ENCODE measurements at places on chromosomes 2 and 18.

GRCh38 chr18:39414009-39414700, 1848.6 kb upstream of the CELF4 start:
- no peak for DNase-seq

- DNase-seq: no peak
Observed at GRCh38 chr2:191264647-191265081, 19.5 kb downstream of the MYO1B start.

DNA sequence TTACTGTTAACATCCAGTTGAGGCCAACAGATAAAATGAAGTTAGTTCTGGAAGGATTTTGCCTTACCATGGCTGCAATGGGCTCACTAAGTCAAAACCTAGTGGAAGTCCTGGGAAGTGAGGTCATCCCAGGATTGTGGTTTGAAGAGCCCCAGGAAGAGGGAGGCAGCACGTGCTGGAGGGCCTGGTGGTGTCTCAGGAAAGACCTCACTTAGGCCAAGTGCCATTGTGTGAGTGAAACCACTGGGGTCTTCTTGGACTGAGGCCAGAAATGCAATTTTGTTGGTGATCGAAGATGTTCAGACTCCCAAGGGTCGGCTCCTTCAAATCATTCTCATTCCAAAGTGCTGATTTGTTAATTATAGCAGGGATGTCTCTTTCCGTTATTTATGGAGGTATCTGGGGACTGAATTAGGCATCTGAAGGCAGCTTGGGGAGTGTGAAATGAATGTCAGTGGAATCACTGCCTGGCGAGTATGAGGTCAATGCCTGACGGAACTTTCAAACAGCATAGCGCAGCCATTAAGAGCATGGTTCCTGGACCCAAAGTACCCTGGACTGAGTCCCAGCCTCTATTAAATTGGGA, 60.0 kb downstream of the IL1R2 start:
- DNase-seq: no peak

DNA sequence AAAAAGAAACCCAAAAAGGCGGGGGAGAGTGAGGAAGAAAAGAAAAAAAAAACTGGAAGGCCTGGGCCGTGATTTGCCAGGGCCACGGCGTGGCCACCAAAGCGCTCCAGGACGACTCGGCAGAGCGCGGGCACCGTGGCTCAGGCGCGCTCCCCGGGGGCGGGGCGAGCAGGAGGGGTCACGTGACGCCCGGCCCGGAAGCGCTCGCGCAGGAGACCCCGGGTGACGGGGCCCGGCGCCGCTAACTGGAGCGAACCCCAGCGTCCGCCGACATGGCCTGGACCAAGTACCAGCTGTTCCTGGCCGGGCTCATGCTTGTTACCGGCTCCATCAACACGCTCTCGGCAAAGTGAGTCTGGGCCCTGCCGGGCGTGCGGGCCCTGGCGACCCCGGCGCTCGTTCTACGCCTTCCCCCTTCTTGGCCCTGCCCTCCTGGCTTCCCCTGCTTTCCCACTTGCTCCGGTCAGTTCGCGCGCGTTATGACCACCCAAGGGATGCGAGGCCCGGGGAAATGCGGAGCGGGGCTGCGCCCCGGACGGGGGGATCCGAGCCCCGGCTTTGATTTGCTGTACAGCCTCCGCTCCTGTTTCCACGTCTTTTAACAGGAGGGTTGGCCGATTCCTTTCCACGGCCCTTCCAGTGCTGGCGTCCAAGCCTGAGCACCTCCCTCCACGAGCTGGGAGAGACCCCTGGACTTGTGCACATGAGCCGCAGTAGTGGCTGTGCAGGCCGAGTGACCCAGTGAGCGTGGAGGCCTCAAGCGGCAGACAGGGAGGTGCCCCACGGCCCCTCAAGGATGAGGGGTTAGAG, at the start of gene SLC35F6:
SLC35F6 (plus strand) TSS at position 207 of the 810 bp plus-strand sequence; CDS start at position 273, 66 bp downstream.
- DNase-seq: peak; percentile 82

GRCh38 chr2:32680942-32681341, 53.1 kb downstream of the TTC27 start:
- DNase-seq: no peak

GRCh38 chr2:241205086-241205485, 16.6 kb downstream of the ANO7 start:
- no peak for DNase-seq

- DNase-seq: no peak
Observed at GRCh38 chr2:18991177-18992168, 366.9 kb downstream of the OSR1 start.

- DNase-seq: no peak
Observed at GRCh38 chr18:44957025-44957424, 276.3 kb downstream of the SETBP1 start.

GRCh38 chr2:86037141-86037794, 68.4 kb downstream of the POLR1A start:
- no peak for DNase-seq

GRCh38 chr2:174356347-174356746, 21.6 kb downstream of the SP9 start:
- DNase-seq: no peak

DNA sequence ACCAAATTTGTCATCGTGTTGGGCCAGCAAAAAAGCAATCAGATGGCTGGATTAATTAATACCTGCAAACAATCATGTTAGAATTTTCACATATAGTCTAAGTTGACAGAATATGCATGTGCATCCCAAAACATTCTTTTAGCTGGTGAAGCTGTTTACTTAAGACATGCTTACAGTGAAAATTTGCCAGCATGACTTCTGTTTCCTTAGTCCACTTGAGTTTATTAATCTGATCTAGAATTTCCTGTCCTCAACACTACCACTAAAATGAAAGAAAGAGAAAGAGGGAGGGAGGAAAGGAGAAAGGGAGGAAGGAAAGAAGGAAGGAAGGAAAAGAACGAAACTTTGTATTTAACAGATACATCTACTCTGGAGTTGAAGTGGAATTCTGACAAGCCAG, 2109.9 kb upstream of the PIK3C3 start:
- DNase-seq: no peak

- no peak for DNase-seq
Observed at GRCh38 chr2:127254386-127254981, 34.4 kb upstream of the CYP27C1 start.

DNA sequence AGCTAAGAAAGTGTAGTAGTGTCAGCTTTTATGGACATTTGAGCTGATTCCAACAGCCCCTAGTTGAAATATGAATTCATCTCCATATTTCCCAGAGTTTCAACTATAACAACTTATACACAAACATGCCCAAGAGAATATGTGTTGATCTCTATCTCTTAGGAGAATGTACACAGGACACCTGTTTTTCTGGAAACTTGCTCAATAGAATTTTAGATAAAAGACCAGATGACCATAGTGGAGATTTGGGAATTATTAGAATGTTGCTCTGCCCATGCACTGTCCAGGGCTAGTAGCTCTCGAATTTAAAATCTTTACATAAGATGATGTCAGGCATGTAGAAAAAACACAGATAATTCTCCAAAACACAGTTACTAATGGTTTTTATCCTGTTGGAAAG, 162.3 kb upstream of the VRK2 start:
- DNase-seq: no peak

DNA sequence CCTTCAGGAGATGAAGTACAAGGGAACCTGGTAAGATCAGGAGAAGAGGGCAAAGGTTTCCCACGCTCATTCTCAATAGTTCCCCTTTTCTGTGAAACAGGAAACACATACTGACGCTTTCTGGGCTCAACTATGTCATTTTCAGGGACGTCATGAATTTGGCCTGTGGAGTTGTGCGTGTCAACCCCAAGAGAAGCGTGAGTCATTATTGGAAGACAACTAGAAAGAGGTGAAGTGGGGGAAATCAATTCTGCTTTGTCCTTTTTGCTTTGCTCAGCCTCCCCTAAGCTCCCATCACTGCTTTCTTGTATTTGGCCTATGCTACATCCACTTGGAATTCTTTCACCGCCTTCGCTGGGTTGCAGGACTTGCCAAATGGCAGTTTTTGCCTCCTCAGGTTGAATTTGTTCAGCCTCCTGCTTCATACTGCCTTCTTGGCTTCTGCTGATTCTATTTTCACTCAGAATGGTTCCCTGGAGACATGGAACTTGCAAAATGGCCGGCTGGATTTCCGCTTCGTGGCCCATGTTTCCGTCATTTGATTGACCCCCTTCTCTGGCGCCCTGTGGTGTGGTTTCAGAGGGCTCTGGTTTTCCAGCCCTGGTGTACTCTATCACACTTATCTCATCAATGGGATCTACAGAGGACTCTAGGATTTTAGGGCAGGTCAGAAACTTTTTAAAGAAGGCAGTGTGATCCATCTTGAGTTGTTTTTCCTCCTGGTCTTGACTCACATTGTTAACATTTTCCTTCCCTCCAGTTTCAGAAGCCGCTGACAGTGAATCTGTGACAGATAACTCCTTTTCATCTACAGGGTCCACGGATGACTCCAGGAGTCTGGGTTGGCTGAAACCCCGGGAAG, 93.3 kb downstream of the ALPK2 start:
- no peak for DNase-seq

DNA sequence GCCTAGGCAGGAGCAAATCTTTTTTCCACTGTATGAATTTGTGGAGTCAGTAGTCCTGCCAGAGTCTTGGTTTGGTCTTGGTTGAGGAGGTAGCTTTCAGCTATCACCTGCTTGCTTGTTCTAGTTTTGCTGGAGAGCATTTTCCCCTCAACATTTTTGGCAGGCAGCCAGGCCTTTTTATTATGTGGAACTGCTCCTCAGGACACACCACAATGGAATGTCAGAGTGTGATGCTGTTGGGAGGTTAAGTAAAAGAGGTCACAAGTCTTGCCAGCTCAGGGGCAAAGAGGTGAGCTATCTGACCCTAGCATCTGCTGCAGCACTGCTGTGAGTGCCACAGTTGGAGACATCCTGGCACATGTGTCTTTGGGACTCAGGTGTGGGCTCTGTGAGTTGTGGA, 258.0 kb downstream of the CNTNAP5 start:
- no peak for DNase-seq

DNA sequence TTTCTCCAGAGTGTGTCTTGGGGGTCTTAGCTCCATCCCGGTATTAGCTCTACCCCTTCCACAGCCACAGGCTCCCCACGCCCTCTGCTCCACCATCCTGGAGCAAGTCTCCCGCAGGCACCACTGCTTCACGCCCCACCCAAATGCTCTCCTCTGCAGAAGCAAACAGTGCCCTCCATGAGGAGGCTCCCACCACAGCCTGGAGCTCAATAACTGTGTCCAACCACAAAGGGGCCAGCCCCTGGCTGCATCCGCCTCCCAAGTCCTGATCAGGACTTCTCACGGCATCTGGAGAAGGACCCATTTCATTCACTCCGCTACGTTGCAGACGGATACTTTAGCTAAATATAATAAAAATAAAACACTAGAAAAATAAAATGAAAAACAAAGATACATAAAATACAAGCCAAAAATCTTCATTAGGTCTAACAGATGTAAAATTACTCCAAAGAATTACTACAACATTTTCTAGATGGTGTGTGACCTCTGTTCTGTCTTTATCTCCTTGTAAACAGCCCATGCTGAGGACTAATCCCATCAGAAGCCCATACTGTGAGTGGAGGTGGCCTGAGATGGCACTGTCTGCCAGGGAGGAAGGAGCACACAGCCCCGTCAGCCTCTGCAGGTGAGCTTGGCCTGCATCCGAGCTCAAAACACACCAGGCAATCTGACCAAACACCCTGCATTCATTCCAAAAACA, 210.8 kb upstream of the RAB6C start:
- no peak for DNase-seq

DNA sequence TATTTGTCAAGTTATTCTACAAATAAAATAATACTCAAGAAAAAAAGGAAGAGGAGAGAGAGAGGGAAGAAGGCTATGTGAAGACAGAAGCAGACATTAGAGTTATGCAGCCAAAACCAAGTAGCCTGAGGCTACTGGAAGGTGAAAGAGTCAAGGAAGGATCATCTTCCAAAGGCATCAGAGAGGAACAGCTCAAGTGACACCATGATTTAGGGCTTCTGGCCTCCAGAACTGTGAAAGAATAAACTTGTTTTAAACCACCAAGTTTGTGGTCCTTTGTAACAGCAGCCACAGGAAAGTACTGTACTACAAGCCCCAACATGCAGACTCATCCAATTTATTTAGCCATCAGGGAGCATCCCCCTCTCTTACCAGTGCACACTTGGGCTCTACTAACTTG, 788.5 kb upstream of the LRRTM1 start:
- no peak for DNase-seq

DNA sequence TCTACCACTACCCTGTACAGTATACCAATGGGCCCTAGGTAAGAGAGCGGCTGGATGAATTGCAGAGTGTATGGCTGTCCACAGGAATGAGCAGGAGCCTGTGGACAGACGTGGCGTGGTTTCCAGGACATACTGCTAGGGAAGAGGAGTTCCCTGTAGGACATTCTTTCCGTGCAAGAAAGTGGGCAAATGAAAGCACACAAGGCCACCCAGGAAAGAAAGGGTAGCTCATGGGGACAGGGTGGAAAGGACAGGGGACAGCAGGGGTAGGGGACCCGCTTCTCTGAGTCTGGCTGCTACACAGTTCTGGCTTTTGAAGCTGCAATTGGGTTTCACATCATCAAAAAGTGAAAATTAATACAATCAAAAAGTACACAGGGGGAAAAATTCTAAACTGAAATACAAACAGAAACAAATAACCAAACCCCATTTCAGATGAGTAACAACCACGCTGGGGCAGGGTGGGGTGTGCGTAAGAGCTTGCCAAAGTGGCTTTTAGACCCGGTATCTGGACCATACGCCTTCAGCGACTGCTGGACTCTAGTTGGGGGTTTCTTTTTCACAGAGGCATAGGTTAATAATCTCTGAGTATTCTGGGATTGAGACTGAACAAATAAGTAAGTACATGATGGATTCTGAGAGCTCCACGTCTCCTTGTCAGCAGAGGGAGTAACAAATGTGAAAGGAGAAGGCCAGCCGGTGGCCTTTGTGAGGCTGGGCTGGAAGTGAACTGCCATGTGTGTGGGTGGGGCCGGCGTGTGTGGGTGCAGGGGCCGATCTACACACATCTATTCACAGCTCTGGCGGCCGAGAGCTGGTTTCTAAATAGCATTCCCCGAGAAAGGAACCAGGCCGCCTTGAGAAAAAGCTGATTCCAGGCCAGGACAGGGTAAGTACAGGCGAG, 84.0 kb downstream of the HDAC4 start:
- no peak for DNase-seq

DNA sequence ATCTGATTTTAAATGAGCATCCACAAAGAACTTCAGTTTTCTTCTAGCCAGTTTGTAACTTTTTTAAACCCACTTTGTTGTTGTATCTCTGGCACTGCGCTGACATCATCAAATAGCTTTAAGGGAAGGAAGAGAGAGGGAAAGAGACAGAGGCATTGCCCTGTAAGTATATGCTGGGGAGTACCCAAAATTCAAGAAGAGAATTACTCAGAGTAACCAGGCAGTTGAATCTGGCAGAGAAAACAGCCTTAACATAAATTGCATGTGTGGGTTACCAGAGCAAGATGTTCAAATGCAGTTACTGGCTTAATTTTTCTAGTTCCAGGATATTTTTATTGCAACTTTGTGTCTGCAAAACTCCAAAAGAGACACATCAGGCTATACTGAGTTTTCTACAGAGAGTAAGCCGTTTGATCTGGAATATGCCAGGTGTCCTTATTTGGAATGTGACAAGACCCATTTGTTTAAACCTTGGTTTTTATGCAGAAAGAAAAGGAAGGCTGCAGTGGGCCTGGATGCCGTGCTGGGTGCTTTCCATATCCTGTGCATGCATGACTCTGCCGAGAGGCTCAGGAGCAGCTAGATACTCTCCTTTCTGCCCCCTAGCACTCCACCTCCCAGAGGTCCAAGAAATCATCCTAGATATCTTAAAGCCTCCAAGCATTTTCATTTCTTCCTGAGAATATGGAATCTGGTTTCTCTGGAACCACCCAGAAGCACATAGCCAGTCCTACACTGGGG, 93.7 kb downstream of the MAPRE2 start:
- no peak for DNase-seq

GRCh38 chr18:40186677-40187076, 1768.4 kb upstream of the PIK3C3 start:
- no peak for DNase-seq
